H7 (cell line): ENCODE measurements at places on chromosomes 5 and 9. TPM values are rescaled to one million over a fixed set of nuclear protein-coding genes. Genes with fewer than 3 reads are reported as not detected.

- no peak for DNase-seq
These were observed 22.0 kb downstream of the CRB2 start for GRCh38 chr9:123378025-123378424.

DNA sequence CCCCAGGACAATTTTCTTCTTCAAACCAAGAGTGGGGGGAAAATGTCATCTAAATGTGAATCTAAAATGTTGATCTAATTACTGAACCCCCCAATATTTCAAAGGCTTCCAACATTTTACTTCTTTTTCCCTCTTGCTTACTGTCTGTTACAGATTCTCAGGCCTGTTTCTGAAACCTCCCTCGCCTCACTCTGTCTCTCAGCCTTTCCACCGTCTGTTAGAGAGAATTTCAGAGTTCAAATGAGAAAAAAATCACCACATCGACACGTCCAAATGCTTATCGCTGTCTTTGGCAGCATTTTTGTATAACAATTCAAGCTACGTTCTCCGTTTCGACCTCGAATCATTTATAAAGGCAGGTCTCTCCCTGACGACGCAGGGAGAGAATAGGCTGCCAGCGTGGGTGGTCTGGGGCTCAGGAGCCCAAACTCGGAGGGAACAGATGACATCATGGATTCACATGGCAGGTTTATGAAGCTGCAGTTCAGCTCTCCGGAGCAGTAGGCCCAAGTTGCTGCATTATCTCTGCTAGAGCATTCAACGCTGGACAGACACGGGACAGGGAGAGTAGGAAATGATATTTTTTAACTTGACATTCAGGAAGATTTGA lies 139.8 kb downstream of the GAS1 start:
- peak; percentile 37 for DNase-seq

GRCh38 chr9:136291306-136292025 lies 12.4 kb downstream of the CCDC187 start:
- no peak for DNase-seq

DNA sequence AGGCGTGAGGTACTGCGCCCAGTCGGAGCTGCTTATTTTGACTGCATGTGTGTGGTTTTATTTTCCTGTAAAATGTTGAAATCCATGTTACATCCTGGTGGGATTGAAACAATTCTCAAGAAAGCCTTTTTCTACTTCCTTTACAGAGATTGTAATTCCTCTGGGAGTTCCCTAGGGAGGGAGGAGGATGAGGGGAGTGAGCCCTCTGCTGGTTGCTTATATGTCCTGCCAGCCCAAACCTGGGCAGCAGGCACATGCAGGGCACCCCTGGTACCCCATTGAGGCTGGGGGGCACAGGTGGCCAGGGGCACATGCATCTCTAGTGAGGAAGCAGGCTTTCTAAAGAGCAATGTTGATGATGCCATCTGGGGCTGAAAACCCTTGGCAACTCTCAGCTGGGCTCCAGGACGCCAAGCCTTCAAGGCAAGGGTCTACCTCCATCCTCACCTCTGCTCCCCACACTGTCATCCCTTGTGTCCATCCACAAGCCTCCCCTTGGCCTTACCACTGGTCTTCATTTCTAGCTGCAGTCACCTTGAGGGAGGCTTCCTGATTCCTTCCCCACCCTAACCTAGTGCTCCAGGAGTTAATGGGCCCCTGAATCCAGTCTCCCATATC lies 84.7 kb upstream of the TNFSF8 start:
- DNase-seq, result peak; percentile 61

GRCh38 chr9:7536310-7536939 lies 263.2 kb downstream of the DMAC1 start:
- DNase-seq, result peak; percentile 28

Gene GPX3
- 22.4 and 39.8 TPM in 2 replicates for total RNA-seq

Gene PCDHAC1
- total RNA-seq, result 10.3 and 17.3 TPM in 2 replicates

DNA sequence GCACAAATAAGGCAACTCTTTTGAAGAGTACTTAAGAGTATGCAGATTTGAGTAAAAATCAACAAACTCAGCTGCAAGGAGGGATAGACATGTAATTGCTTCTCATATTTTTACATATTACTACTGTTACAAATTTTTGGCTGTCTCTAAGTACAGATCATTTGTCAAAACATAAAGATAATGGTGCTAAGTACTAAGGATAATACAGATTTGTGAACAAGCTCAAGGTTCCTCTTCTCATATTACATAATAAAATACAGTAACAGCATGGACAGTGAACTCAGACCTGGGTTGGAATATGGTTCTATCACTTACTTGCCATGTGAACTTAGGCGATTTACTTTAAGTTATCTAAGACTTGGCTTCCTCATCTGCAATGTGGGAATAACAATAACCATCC lies 168.0 kb downstream of the AP3B1 start:
- no peak for DNase-seq

DNA sequence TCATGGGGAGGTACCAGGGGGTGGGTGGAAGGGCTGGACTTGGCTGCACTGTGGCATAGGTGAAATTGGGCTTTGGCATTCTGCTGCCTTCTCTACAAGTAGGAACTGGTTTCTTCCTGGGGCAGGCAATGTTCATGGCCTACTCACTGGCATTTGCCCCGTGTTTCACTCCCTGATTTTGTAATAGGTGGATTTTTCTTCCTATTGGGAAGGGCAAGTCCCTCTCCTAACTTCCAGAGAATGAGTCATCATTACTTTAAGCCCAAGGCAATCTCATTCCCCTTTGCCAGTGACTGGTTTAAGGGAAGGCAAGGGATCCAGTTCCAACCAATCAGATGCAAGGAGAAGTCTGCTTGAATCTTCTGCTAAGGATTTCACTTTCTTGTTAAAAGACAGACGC lies 67.9 kb upstream of the ANKRD55 start:
- DNase-seq, result no peak

- DNase-seq, result no peak
These were observed 24.1 kb upstream of the RPL26L1 start for GRCh38 chr5:172935096-172935495.
